ENCODE measurements at places on chromosomes 2 and 18. TPM values are rescaled to one million over a fixed set of nuclear protein-coding genes. Genes with fewer than 3 reads are reported as not detected.

The DSEL gene
- 4.9 TPM for total RNA-seq

The DNAJC5G gene
- not detected for total RNA-seq

The GALM gene
- 12.1 TPM for total RNA-seq

The AMER3 gene
- total RNA-seq: not detected

The LHCGR gene
- total RNA-seq: not detected

The MRPS5 gene
- total RNA-seq: 33.6 TPM

The NPPC gene
- total RNA-seq: not detected

The ATP6V1B1 gene
- total RNA-seq: 72.5 TPM

The RAB10 gene
- 225 TPM for total RNA-seq

The LAMA1 gene
- 0.30 TPM for total RNA-seq

The DTNA gene
- total RNA-seq: 3.3 TPM

The LYG2 gene
- not detected for total RNA-seq

The FTCDNL1 gene
- not detected for total RNA-seq

The CYP26B1 gene
- total RNA-seq: 93.0 TPM

The PROKR1 gene
- total RNA-seq: 0.19 TPM

The POTEI gene
- total RNA-seq: not detected

The PIEZO2 gene
- 0.66 TPM for total RNA-seq

The INHBB gene
- total RNA-seq: 47.9 TPM

The TUBB8B gene
- total RNA-seq: not detected

The TNFRSF11A gene
- total RNA-seq: 5.2 TPM

The CFC1B gene
- not detected for total RNA-seq

The ALPI gene
- not detected for total RNA-seq

The PROC gene
- total RNA-seq: not detected

The TDRD15 gene
- total RNA-seq: not detected

The REG3A gene
- not detected for total RNA-seq

The FAP gene
- 8.7 TPM for total RNA-seq

The CCDC121 gene
- 6.0 TPM for total RNA-seq

The EMX1 gene
- total RNA-seq: not detected

The IL1RL2 gene
- total RNA-seq: 12.7 TPM

The SLC9A2 gene
- 2.2 TPM for total RNA-seq

The DYSF gene
- 3.1 TPM for total RNA-seq

The NTSR2 gene
- total RNA-seq: not detected

The SAP130 gene
- total RNA-seq: 8.9 TPM

The RGPD3 gene
- 0.30 TPM for total RNA-seq

The NOP58 gene
- total RNA-seq: 39.5 TPM

The NEU2 gene
- total RNA-seq: 3.8 TPM

The PPIL3 gene
- total RNA-seq: 17.3 TPM

The FEV gene
- not detected for total RNA-seq

The PPP1CB gene
- total RNA-seq: 151 TPM

The ACTR2 gene
- 46.0 TPM for total RNA-seq

The ASPRV1 gene
- total RNA-seq: 771 TPM

The ABCG8 gene
- total RNA-seq: not detected

The GPR17 gene
- not detected for total RNA-seq

The VAPA gene
- total RNA-seq: 221 TPM

The XDH gene
- 0.11 TPM for total RNA-seq

Measured in lower leg skin (tissue), 4 donors.